Cortex of kidney (tissue), 1 donor: ENCODE measurements at places on chromosomes 12 and 14.

- no peak for DNase-seq
Observed at GRCh38 chr12:130465046-130465445, 127.4 kb downstream of the PIWIL1 start.

- no peak for DNase-seq
Observed at GRCh38 chr12:92289629-92290349, 144.1 kb upstream of the BTG1 start.

DNA sequence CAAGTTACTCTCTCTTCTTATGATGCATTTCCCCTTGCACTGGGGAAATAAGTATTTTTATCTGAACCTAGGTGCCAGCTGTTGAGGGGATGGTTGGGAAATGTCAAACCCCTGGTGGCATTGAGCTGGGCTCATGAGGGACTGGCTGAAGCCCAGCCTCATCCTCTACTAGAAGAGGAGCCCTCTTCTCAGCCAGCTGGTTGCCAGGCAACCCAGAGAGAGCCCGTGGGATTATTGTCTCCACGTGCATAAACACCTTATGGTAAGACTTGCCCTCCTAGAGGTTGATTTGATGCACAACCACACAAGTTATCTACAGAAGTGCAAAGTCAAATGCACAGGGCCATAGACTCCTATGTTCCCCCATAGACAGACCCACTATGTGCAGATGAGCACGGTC lies 89.8 kb downstream of the WSCD2 start:
- DNase-seq: no peak

DNA sequence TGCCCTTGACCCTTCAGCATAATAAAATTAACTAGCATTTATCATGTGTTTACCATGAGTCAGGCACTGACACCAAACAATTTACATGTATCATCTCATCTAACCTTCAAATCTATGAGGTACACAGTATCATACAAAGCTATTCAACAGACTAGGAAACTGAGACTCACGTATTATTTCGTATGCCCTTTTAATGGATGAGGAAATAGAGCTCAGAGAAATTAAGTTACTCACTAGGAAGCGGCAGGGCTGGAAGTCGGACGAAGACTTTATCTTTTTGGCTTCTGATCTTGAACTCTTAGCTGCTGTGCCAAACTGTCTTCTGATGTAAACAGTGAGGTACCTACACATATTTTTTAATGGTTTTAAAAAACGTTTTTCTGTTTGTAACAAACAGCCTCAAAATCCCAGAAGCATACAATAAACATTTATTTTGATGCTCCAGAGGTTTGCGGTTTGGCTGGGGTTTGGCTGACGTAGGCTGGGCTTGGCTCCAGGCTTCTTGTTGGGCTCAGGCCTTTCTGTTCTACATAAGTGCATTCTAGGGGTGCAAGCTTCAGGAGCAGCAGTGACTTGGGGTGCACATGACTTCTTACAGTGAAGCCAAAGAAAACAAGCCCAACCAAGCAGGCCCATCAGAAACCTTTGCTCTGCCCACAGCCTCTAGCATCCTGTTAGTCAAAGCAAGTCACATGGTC lies 184.7 kb downstream of the TBX5 start:
- no peak for DNase-seq

- DNase-seq: no peak
Observed at GRCh38 chr12:128734371-128734770, 89.4 kb downstream of the SLC15A4 start.

- DNase-seq: no peak
Observed at GRCh38 chr12:95591731-95592130, 40.5 kb upstream of the USP44 start.

GRCh38 chr14:89616852-89617341 lies 199.9 kb upstream of the FOXN3 start:
- DNase-seq: no peak

DNA sequence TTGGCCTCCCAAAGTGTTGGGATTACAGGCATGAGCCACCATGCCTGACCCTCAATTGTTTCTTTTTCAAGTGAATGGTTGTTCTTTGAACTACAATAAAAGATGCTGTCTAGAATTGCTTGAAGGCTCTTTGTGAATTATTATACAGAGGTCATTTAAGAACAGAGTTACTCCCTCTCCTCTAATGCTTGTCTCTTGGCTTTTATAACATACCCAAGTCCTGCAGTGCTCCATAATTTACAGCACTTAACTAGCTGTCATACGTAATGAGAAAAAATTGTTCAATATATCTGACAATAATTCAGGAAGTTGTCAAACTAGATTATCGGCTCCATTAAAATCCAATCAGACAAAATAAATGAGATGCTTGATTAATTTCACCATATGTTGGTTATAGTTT lies 823.0 kb upstream of the ATXN7L3B start:
- DNase-seq: no peak

DNA sequence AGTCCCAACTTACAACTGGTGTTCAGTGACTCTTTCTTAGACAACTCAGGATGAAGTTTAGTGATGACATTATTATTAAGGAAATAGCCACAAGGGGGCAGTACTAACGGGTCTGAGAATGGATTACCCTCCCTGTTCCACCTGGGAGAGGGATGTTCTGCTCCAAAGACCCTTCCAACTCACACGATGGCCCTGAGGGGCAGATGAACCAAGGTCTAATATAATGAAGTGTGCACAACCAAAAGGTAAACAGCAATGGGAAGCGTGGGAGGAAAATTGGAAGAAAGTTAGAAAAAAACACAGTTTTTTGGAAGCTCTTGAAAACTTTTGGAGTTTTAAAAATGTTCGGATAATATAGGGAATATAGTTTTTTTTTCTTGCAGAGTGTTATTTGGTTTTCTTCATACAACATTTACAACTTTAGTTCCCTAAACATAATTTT lies 24.0 kb downstream of the FGF6 start:
- no peak for DNase-seq

GRCh38 chr14:24388474-24389179 lies 10.2 kb upstream of the NYNRIN start:
- DNase-seq: no peak

DNA sequence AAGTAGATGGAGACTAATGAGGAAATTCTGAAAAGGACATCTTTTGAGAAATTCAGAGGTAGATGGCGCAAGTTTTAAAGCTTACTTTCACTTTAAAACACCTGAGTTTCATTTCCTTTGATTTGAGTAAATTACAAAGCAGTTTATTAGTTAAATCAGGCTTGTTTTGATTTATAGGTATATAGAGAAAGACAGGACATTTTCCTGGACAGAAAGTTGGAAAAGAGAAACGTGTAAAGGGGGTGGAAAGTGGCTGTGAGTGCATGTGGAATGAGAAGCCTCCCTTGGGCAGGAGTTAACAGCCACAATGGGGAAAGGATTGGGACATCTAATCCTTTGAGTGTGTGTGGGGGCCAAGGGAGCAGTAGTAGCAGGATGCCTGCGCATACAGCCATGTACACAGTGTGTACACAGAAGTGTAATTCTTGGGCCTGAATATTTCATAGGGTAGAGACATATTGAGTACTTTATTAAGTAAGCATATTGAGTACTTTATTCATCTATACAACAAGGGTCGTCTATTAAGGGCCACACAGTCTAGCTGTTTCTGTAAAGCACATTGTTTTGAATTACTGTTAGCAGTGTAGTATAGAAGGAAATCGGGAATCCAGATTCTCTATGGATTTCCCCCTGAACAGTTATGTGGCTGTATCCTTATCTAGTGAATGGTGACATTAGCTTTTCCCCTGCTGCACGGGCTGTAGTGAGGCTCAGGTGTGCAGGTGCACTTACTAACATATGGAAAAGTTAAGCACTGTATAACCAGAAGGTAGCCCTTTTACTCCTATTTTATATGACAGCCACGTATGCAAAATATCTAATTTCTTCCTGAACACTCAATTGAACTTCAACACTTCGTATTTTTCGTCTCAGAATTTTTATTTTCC lies 19.1 kb downstream of the MARK3 start:
- no peak for DNase-seq

DNA sequence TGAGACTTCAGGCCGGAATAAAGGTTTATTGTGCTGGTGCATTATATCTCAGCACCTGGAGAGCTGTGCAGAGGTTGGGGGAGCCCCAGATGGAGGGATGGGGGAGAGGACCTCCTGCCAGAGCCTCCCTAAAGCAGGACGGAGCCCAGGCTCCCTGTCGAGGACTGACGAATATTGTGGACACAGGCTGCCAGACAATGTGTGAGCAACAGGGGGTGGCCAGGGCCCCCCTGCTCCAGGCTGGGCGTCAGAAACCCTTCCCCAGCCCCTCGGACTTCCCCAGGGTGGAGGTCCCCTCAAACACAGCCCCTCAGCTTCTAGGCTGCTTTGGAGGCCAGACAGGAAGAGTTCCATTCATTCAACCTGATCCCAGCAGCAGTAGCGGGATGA lies 8.0 kb downstream of the TMEM119 start:
- DNase-seq: no peak

GRCh38 chr14:99387880-99388279 lies 92.8 kb downstream of the SETD3 start:
- no peak for DNase-seq

DNA sequence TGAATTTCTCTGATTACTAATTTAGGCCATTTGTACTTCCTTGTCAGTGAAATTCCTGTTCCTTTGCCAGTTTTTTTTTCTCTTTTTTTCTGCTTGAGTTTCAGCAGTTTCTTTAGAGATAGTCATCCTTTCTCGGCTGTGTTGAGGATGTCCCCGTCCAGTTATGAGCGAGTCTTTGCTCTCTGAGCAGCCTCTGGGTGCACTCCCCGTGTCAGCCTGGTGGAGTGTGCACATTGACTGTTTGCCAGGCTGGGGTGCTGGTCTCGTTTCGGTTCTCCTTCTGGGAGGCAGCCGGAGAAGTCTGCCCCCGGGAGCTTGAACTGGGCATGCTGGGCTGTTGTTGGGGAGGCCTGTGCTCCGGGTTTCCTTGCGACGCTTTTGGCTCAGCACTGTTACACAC lies 3.0 kb downstream of the PACS2 start:
- DNase-seq: no peak

- no peak for DNase-seq
Observed at GRCh38 chr14:43745746-43746145, 761.3 kb downstream of the FSCB start.

GRCh38 chr14:22900081-22900799 lies 17.2 kb downstream of the REM2 start:
- DNase-seq: no peak

- DNase-seq: no peak
Observed at GRCh38 chr14:67764496-67764895, 51.9 kb downstream of the ZFYVE26 start.

DNA sequence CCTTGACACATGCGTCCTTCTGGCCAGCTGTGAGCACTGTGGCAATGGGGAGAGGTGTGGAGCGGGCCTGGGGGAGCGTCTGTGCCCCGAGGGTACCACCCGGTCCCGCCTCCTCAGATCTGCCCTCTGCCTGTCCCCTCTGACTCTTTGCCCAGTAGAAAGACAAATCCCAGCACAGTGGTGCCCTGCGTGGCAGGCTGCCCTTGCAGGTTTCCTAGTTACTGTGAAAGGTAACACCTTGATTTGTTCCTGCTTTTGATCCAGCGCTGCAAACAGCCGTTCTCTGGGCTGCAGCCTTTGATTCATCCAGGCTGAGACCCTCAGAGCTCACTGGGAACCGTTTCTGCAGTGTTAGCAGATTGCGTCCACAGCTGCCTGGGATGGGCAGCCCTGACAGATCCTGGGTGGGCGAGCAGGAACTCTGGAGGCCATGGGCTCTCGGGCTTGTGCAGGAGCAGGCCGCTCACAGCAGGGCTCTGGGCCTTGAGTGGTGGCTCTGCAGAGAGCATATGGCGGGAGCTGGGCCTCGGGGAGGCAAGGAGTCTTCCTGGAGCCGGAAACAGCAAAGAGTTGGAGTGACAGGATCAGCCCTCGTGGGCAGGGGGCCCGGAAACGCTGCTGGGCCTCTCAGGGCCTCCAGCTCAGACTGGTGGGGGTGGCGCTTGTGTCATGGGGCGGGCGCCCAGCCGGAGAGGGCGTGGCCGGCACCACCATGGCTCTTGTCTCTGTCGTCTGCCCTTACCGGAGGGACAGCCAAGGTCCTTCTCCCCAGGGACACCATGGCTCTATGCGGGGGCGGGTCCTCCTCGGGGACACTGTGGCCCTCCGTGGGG lies 16.6 kb downstream of the FBRSL1 start:
- DNase-seq: no peak

GRCh38 chr12:43884683-43885410 lies 49.0 kb downstream of the TMEM117 start:
- DNase-seq: no peak

GRCh38 chr12:6425590-6426531 lies 18.9 kb upstream of the CD27 start:
- DNase-seq: no peak

GRCh38 chr12:7162691-7163114 lies 26.8 kb upstream of the PEX5 start:
- no peak for DNase-seq

DNA sequence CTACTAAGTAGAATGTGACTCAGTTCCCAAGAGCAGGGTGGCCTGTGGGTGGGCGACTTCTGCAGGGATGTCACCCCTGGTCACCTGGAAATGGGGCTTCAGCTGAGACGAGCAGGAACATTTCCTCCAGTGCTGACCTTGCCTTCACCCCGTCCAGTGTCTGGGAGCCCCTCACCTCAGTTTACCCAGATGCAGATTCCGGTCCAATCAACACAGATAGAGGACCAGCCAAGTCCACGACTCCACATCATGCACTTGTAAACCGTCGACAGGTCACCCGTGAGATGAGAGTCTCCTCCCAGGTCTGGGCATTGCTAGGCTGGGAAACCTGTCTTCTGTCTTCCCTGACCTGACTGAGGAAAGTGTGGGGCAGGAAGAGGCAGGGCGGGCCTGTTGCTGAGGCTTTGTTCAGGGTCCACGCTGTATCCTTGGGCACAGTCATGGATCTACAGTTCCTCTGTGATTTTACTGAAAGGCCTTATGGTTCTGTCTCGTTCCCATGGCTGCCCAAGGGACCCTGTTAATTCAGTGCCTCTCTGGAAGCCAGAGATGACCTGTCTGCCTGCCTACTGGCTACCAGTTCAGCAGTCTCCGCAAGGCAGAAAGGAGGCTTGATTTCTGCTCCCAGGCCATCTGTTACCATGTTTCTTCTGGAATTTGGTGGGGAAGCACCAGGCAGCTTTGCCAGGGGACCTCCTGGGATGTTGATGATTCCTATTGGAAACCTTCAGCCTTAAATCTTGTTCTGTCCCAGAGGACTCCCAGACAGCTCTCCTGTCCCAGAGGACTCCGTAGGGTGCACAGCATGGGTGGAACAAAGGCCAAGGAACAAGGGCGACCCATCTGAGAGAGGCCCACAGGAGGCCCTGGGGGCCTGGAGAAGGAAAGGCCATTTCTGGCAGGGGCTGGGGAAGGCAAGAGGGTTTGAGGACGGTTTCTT lies 288.5 kb upstream of the RTL1 start:
- DNase-seq: no peak

- no peak for DNase-seq
Observed at GRCh38 chr12:78002878-78003277, 172.2 kb downstream of the NAV3 start.
